ENCODE measurements at places on chromosomes 5 and 9.

DNA sequence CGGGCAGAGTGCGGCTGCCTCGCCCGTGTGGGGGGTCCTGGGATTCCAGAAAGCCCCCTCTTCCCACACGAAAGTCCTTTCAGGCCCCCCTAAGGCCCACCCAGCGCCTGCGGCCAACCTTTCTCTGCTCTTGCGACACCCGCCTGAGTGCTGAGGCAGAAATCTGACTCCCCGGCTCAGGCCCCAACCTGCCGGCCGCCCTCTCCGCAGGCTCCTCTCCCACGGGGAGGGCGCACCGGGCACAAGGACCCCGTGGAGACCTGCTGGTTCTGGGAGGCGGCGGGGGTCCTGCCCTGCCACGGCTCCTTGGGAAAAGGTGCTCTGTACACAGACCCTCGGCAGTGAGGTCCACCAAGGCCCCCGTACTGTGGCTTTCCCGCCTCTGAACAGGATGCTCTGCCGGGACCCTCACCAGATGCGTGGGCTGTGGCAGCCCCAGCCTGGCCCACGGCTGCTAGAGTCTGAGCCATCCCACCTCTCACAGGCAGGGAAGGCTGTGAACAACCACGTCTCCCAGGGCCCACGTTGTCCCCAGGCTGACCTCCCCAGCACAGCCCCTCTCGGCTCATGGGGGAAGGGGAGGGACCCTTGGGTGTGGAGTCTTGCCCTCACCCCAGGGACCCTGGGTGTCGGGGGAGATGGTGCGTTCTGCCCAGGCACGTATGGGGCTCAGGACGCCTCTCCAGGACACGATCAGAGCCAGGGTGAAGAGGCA is 41.5 kb upstream of the EGFL7 start:
- peak; percentile 25 for DNase-seq

DNA sequence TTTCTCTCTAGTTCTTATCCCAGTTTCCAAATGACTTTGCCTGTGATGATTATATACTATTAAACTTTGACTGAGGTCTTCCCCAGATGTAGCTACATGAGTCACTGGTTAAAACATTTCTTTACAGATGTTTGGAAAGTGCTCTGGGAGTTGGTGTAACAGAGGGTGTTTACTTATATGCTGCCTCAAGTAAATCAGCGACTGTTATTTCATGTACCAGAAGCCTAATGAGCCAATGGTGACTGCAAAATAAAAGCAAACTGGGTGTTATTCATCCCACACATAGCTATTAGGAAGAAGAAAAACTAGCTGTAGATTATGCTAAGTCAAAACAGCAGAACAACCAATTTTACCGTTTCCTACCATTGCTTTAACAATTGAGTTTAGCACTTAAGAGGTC is 929.7 kb upstream of the SEMA6A start:
- DNase-seq: peak; percentile 70

- no peak for DNase-seq
Measured at GRCh38 chr9:87824216-87824875, 58.3 kb upstream of the SPATA31E1 start.

GRCh38 chr9:138037140-138037539 is 159.6 kb downstream of the CACNA1B start:
- no peak for DNase-seq

DNA sequence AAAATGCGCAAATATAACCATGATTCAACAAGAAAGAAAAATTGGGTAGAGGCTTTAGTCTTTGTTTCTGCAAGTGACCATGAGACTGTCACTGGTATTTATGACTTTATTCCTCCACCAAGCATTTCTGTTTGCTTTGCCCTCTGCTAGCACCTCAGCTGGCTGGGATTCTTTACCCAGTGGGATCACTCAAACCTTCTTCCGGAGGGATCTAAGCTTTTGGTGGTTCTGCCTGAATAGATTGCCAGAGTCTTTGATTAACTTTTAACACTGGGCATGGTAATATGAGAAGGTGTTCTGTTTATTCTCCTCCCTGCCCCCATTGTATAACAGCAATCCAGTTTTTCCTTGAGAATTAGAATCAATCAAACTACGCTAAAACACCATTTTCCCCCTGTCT is 59.1 kb upstream of the FBN2 start:
- no peak for DNase-seq

DNA sequence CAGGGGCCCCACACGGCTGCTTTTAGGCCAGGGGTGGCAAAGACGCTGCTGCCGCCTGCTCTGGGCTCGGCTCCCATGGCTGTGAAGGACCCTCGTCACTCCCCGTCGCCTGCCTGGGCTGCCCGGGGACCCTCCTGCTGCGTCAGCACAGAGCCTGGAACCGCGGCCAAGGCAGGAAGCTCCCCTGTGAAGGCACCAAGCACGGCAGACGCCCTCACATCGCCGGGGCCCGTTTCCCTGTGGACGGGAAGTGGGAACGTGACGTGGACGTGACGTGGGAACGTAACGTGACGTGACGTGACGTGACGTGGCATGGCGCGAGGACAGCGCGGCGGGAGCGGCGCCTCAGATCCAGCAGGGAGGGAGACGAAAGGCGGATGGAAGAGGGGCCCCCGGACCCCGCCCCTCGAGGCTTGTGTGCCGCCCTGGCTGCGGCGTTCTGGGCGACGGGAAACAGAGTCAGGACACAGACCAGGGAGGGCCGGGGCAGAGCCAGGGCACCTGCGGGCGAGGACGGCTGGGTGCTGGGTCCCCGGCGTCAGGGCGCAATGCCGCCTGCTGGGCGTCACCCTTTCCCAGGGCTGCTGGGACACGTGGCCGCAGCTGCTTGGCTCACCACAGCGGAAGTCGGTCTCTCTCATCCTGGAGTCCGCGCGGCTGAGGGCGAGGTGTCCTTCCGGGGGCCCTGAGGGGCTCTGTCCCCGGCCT is 53.1 kb downstream of the MRPL36 start:
- no peak for DNase-seq

- DNase-seq: no peak
Measured at GRCh38 chr9:81594415-81594814, 94.9 kb downstream of the TLE1 start.

GRCh38 chr9:83307066-83307724 is 231.0 kb downstream of the FRMD3 start:
- no peak for DNase-seq

DNA sequence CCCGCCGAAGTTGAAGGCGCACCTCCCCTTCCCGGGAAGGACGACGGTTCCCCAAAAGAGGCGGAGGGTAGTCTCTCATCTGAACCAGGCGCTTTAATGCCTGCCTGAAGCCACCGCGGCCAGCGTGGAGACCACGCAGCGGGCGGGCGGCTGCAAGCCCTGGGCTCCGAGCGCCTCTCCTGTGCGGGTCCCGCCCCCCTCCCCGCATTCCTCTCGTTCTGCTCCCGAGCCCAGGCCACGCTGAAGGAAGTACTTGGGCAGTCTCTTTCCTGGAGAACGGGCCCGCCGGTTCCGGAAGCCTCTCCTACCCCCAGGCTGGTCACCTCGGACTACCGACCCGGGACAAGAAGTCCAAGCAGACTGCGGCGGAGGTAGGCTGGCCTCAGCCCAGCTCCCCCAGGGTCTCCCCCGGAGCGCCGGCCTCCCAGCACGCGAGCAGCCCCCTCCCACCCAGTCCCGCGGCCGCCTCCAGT is 571 bp downstream of the PPIC start:
- peak; percentile 56 for DNase-seq

DNA sequence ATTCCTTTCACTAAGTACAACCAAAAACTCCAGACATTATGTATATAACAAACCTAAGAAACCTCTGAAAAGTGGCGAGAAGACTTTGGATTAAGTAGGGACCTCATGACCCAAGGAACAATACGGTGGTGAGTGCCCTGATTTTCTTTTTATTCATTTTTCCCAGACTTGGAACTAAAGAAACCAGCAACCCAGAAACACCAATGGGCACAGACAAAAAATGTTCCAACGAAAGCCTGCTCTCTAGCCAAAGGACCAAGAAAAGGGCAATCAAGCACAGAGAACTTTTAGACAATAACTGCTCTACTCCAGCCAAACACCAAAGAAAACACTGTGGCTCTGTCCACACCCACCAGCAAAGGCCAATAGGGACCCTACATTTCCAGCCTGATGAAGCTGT is 66.2 kb upstream of the SSBP2 start:
- no peak for DNase-seq

DNA sequence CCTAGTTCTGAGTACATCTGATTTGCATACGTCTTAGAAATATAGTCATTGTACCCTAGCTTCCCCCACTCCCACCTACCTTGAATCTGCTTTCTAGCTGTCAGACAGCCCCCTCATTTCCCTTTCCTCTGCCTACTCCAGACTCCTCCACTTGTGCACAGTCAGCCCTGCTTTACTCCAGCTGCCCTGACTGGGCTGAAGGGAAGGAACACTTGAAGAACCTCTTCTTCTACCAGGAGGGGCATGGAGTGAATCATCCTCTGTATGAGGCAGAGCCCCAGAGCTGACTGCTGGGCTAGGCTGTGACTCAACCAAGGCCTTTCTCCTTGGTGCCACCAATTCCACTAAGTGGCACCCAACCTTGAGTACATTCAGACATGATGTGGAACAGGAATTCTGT is 18.1 kb upstream of the ZFR start:
- DNase-seq: peak; percentile 79

GRCh38 chr9:78296201-78296892 is 578 bp upstream of the PSAT1 start:
- DNase-seq: peak; percentile 56

GRCh38 chr9:14103115-14103514 is 210.8 kb downstream of the NFIB start:
- peak; percentile 38 for DNase-seq

GRCh38 chr9:135281791-135282737 is 194.6 kb downstream of the OLFM1 start:
- DNase-seq: peak; percentile 4

DNA sequence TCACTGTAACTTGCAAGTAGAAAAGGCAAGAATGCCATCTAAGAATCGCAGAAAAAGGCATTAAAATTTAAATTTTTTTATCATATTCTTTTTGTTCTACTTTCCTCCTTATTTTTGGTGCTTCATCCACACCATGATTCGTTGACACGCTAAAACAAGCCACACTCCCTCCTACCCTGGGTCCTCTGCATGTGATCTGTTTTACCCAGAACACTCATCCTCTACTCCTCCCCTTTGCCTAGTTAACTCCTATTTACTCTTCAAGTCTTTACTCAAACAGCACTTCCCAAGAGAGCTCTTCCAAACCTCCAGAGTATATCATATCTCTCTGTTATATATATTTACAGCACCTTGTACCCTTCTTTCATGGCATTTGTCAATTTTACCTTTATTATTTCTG is 61.4 kb upstream of the SRP19 start:
- no peak for DNase-seq

DNA sequence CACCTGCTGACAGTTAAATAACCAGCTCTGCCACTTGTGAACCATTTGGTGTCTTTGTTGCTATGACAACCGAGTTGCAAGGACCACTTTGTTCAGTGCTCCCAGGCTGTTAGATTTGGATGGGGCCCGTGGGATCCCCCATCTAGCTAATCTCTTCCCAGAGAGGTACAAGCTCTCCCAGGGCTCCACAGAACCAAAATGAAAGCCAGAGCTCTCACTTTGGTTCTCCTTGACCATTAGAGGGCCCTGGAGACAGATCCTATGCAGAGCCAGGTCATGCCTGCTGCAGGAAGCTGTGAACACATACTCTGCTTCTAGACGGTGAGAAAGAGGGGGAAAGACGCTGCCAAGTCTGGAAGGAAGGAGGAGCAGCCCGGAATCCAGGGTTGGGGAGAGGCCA is 224.6 kb downstream of the GABBR2 start:
- DNase-seq: peak; percentile 56

GRCh38 chr5:71986101-71986500 is 121.2 kb upstream of the MAP1B start:
- no peak for DNase-seq

GRCh38 chr5:172940268-172941066 is 18.8 kb upstream of the RPL26L1 start:
- DNase-seq: no peak

DNA sequence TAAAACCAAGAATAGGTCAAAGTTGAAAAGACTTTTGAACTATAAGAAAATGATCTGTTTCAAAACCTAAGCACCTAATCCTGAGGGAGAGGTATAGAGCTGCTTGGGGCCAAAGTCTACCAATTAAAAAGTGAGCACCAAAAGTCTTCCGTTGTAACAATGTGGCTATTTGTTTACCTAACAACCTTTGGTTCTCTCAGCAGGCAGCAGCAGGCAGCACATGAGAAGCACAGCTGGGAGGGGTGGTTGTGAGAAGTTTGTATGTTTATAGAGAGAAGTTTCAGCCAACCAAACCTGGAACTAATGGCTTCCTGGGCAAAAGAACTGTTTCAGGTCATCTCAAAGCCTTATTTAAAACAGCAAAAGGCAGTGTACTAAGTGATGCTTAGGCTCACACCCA is 59.8 kb upstream of the TBC1D9B start:
- DNase-seq: no peak

DNA sequence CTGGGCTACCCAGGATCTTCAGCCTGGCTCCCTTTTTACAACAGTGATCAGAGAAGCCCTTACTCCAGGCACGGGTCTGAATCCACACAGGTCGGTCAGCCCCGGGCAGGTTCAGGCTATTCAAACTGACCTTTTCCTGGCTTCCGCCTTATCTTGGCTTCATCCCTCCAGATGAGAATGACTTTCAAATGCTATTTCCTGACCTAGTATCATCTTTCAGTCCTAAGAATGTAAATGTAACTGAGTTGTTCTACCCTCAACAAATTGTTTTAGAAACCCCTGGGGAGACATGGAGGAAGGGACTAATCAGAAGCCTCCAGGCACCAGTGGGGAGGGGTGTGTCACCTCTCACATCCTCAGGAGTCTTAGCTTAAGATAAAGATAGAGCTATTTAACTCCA is 213.2 kb downstream of the EPB41L4A start:
- no peak for DNase-seq

DNA sequence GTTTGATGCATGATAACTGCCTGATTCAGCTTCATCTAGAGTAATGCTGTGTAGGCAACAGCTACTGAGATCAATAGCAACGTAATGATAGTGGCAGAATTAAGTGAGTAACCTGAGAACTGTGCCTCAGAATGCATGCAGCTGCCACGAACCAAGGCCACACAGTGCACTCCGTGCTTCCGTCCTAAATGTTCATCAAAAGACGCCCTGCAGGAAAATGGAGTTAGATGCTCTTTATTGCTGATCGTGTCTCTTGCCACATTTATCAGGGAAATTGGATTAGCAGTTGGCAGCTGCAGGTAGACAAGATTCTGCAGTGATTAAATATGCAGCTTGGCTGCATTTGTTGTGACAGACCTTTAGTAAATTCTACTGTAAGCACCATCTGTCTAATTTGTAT is 107.7 kb upstream of the TLX3 start:
- DNase-seq: peak; percentile 2

GRCh38 chr5:36150676-36151433 is 832 bp downstream of the LMBRD2 start:
- peak; percentile 42 for DNase-seq

- no peak for DNase-seq
Measured at GRCh38 chr9:122190597-122191381, 31.1 kb downstream of the MORN5 start.

GRCh38 chr5:4212981-4213819 is 617.6 kb downstream of the IRX1 start:
- DNase-seq: no peak

DNA sequence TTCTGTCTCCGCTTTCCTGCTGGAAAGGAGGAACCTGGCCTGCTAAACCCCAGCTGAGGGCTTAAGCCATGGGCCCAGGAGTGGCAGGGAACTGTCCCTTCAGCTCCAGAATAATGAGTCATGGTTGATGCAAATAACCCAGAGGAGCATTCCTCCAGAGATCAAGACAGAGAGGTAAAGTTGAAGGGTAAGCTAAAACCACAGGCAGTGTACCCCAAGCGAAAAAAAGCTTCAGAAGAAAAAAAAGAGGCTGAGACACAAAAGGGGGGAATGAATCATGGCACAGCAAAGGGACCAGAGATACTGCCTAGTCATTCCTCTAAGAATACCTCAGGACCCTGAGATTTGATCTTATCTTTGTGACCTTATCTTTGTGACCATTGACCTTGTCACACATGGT is 199.5 kb upstream of the TAS2R1 start:
- DNase-seq: peak; percentile 6
